ENCODE measurements at places on chromosomes 3 and 15. TPM values are rescaled to one million over a fixed set of nuclear protein-coding genes. Genes with fewer than 3 reads are reported as not detected.
A peak's percentile ranks its signal among the peaks of the same experiment; 100 is the strongest.

FSIP1 gene
- total RNA-seq, result 0.79 TPM

ASB14 gene
- not detected for total RNA-seq

DNA sequence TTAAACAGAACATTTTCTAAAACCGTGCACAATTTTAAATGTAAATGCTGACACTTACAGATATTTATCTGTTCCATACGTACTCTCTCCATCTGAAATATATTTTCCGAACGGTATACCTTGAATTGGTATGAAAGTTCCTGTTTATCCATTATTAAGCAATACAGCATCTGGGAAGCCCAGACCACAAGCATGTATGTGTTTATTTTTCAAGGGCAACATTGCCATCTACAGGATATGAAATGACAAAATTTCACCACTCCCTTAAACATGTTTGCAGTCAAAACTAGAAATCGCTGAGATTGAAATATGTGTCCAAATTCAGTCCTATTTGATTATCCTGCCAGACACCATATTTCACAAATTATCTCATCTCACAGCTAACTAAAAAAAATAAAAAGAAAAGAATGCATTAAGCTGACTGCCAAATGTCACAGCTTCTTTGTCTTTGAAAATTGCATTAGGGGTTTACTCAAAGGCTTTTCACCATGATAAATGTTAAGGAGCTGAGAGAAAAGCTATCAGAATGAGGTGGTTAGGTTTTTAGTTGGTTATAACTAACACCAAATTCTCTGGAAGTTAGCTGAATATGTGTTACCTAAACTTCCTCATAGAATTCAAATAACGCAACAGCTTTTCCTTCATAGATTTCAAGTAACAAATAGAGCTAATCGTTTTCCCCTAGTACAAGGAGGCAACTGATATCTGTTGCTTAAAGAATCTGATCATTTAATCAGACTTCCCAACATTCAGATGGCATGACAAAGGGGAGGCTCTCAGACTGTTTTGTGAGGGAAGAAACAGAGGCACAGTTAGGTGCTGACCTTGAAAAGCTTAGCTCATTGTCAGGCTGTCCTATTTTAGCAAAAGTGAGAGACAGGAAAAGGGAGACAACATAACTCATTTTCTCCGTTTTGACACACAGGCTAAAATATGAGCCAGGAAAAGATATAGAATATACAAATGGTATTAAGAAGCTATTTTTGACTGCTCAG, 533.1 kb downstream of the TBL1XR1 start:
- H3K36me3 ChIP-seq, result no peaks in the 10 kb centered on the region
- H3K4me1 ChIP-seq, result peaks cover 14% of the 10 kb centered on the region
- no peak for DNase-seq
- no peaks in the 10 kb centered on the region for H3K27me3 ChIP-seq
- peak overlapping the region; percentile 20 for H3K27ac ChIP-seq

DNA sequence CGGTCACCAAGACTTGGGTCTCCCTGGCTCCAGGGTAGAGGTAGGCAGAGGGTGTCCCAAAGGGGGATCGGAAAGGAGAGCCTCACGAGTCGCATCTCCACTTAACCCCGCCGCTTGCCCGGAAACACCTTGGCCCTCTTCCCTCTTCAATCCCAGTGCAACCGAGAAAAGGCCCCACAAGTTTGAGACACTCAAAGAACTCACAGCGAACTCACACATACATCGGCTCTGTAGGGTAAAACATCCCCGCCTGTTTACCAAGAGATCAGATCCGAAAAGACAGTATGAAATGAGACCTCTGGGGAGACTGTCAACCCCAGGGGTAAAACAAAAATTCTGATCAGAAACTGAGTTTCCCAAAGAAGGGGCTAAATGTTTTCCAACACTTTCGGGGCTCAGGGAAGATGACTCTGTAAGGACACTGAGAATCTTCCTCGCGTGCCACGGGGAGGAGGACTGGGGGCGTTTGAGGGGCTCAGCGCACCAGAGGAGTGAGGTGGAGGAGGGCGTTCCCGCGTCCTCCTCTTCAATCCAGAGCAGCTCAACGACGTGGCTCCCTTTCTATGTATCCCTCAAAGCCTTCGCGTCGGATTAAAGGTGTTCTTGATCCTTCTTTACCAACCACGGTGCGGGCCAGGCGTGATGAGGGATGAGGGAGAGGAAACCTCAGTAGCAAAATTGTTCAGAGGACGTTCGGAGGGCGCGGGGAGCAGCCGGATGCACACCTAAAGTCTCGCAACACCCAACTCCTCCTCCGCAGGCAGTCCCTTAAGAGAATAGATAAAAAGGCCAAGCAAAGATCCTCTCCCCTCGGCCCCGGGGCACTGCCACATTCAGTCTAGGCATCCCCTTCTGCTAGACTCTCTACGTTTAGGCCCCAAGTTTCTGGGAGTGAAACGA, 3.7 kb downstream of the WNT5A start:
- no peaks in the 10 kb centered on the region for H3K27me3 ChIP-seq
- no peak overlapping the region for H3K4me3 ChIP-seq
- H3K27ac ChIP-seq, result no peak overlapping the region
- DNase-seq, result no peak
- peaks cover 34% of the 10 kb centered on the region for H3K36me3 ChIP-seq
- peaks cover 9% of the 10 kb centered on the region for H3K4me1 ChIP-seq

GRCh38 chr15:81895723-81896122, 150.1 kb downstream of the MEX3B start:
- H3K27me3 ChIP-seq, result no peaks in the 10 kb centered on the region
- no peak for DNase-seq
- peak overlapping the region; percentile 62 for H3K27ac ChIP-seq

- H3K36me3 ChIP-seq, result no peaks in the 10 kb centered on the region
- H3K27me3 ChIP-seq, result no peaks in the 10 kb centered on the region
- no peak overlapping the region for H3K4me3 ChIP-seq
- H3K27ac ChIP-seq, result no peak overlapping the region
- DNase-seq, result no peak
- no peaks in the 10 kb centered on the region for H3K4me1 ChIP-seq
These were observed 857.3 kb downstream of the TUSC7 start for GRCh38 chr3:117566926-117567325.

DNA sequence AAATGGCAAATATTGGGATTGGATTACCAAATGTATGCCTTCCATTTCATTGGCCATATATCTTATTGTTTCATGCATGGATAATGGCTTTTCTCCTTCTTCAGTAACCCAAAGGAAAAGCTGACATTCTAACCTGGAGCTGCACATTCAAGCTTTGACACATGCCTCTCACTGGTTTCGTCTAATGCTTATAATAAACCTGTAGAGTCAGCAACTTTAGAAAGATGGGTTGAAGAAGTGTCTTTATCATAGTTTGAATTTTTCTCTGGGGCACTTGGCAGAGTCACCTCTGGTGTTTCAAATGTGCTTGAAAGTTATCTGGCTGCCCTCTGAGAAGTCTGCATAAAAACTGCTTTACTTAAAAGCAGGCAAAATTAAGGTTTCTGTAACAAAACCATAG, 55.4 kb upstream of the GOLGA8A start:
- no peak overlapping the region for H3K4me3 ChIP-seq
- H3K36me3 ChIP-seq, result no peaks in the 10 kb centered on the region
- H3K4me1 ChIP-seq, result no peaks in the 10 kb centered on the region
- peaks cover 20% of the 10 kb centered on the region for H3K27me3 ChIP-seq

- no peaks in the 10 kb centered on the region for H3K36me3 ChIP-seq
- DNase-seq, result no peak
- H3K4me3 ChIP-seq, result no peak overlapping the region
- no peaks in the 10 kb centered on the region for H3K4me1 ChIP-seq
- H3K27me3 ChIP-seq, result no peaks in the 10 kb centered on the region
These were observed 189.6 kb upstream of the THBS1 start for GRCh38 chr15:39391230-39391629.

DNA sequence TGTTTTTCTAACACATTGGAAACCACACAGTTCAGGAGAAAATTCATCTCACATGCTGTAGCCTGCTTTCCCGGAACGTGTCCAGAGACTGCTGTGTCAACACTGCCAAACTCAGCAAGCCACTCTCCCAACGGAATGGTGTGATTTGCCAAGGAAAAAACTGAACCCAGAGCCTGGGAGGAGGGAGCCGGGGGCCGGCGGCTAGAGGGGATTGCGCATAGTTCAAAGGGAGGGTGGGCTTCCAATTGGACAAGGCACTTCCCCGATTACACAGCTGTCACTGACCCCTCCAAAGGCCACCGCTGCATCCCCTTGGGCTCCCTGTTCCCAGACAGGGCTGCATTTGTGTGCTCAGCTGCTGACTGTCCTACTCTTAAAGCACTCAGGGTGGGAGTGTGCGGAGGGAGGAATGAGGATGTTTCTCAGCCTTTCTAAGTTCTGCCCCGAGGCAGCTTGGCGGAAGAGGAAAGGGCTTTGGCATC, 256.2 kb downstream of the ZNF621 start:
- no peak overlapping the region for H3K4me3 ChIP-seq
- no peak for DNase-seq
- no peaks in the 10 kb centered on the region for H3K36me3 ChIP-seq

DNA sequence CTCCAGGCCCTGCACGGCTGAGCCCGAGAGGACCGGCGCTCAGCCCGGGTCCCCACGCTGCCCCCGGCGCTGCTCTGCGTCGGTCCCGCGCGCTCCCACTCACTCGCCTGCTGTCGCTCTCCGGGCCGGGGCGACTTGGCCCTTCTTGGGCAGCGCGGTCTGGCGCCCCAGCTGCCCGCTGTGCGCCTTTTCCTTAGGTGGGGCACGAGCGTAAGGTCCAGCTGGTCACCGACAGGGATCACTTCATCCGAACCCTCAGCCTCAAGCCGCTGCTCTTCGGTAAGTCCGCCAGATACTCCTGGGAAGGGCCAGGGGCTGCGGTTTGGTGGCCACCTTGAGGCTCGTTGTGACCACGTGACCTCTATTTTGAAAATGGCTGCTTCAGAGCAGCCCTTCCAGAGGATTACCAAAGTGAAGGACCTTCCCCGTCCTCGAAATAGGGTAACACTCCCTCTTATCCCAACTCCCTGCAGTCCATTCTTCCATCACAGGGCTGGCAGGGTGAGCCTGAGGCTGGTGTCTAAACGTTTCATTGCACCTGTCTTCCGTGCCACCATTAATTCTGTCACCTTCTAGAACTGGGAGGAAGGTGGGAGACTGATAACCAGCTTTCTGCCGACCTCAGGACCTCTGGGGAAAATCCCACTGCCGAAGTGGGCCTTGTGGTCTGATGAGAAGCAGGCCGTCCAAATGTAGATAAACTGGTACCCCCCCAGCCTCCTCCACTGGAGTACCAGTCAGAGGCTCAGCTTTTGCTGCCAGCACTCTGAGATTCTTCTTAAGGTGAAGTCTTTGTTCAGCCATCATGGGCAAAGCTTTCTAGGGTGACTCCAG, 812 bp downstream of the P4HTM start:
- DNase-seq, result no peak
- no peaks in the 10 kb centered on the region for H3K27me3 ChIP-seq
- H3K4me3 ChIP-seq, result peak overlapping the region; percentile 77

DNA sequence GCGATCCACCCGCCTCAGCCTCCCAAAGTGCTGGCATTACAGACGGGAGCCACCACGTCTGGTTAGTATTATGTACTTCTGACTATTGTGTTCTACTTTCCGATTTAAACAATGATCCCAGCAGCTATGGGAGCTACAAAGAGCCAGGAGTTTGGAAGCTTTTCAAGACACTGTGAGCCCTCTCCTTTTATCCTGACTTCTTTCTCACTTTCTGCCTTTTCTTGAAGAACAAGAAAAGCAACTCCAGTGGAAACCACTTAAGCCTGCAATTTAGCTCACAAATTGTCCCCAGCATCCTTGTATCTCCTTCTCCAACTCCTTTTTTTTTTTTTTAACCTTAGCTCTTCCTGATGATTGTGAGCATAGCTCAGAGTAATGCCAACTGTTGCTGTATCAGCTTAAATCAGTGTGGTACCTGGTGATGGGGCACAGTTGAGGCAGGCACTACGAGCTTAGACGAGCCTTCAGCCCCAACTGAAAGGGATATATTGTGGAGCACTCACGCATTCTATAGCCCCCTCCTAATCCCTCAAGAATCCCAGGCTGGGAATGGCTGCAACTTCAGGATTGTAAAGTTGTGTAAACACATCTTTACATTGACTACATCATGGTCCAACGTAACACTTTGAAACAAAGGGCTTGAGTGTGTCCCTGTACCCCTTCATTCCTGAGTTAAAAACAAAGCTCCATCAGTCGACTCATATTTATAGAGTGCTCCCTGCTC, 677.0 kb downstream of the FHIT start:
- no peak overlapping the region for H3K4me3 ChIP-seq
- peak overlapping the region; percentile 11 for H3K27ac ChIP-seq
- H3K27me3 ChIP-seq, result no peaks in the 10 kb centered on the region
- no peaks in the 10 kb centered on the region for H3K36me3 ChIP-seq

Data from SJSA1 (cell line).